ENCODE measurements at places on chromosomes 16 and 17.

DNA sequence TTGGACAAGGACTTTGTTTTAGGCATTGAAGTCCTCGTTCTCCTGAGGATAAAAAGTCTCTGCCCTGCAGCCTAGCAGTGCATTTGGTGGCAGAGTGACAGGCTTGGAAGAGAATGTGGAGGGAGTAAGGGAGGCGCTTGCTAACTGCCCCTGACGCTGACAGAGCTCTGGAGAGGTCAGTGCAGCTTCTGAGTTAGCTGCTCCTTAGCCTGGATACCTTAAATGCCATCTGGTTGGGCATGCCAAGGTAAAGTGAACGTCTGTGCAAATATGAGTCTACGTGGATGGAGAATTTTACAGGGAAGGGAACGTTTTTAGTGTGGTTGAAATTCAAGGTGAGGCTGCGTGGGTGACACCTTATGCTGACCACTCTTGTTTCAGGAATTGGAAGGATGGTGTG is 44.4 kb downstream of the SEC14L1 start:
- no peak for DNase-seq

DNA sequence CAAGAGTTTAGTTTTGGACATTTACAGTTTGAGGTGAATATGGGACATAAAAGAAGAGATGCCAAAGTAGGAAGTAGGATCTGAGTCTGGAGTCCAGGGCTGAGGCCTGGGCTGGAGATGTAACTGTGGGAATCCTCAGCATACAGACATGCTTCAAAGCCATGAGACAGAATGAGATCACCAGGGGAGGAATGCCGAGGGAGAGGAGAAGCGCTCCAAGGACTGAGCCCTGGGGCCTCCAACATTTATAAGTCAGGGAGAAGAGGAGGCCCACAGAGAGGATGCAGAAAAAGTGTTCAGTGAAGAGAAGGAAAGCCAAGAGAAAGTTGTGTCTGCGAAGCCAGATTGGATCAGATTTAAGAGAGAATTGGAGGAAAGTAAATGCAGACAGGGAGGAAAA is 277.5 kb upstream of the MYOCD start:
- no peak for DNase-seq

GRCh38 chr17:77441130-77441920 is 300.6 kb downstream of the SEC14L1 start:
- DNase-seq, result peak; percentile 88

DNA sequence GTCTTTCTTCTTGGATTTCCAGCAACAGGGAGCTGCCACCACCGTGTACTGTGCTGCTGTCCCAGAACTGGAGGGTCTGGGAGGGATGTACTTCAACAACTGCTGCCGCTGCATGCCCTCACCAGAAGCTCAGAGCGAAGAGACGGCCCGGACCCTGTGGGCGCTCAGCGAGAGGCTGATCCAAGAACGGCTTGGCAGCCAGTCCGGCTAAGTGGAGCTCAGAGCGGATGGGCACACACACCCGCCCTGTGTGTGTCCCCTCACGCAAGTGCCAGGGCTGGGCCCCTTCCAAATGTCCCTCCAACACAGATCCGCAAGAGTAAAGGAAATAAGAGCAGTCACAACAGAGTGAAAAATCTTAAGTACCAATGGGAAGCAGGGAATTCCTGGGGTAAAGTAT is 389.0 kb downstream of the MAF start:
- no peak for DNase-seq

GRCh38 chr16:79250502-79251098 is 349.9 kb downstream of the MAF start:
- no peak for DNase-seq

DNA sequence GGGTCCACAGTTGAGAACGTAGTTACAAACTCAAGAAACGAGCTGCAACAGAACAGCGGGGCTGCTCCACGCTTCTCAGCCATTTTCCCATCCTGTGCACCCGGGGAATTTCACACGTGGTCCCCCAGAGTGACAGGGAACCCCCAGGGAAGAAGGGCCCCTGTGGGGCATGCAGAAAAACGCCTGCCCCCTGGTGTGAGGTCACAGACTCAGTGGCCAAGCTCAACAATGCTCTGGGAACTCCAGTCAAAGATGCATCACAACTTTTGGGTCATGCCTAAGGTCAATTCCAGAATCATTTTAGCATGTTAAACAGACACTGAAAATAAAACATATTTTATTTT is 115.4 kb downstream of the ZNF778 start:
- DNase-seq, result no peak

GRCh38 chr16:48608452-48608851 is 1.5 kb downstream of the N4BP1 start:
- peak; percentile 87 for DNase-seq

DNA sequence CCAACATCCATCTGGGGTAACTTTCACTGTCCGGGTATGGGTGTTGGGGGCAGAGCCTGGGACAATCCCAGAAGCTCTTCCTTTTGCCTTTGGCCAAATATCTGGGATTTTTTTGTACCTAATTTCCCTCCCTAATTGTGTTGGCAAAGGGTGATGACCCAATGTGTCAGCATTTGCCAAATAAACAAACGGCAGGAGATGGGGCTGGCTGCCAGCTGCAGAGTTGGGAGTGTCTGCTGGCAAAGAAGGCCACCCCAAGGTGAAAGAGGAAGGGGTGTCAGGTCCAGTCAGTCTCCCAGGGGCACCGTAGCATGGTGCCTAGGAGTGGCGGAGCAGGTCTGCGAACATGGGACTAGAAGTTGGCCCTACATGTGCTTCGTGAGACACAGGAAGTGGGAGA is 73.0 kb downstream of the SLC6A2 start:
- no peak for DNase-seq

- DNase-seq, result peak; percentile 87
These were observed 12.5 kb downstream of the SAMD14 start for GRCh38 chr17:50117202-50118051.

GRCh38 chr17:80924807-80925610 is 66.6 kb upstream of the CHMP6 start:
- DNase-seq, result no peak

GRCh38 chr17:53736516-53737240 is 86.0 kb upstream of the KIF2B start:
- no peak for DNase-seq

DNA sequence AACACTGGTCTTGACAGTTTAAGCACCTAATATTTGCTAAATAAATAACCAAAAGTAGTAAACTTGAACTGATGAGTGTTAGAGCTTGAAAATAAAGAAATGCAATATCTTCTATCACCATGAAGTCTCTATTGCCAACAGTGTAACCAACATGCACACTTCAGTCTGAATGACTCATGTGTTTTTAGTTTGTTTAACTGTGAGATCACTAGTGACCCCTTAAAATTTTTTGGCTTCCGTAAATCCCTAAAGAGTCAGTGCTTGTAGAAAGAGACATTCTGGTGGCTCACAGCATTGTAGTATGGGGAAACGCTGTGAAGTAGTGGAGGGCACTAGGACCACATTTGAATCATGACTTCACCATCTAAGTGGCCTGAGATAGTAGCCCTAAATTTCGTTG is 341.1 kb downstream of the PMP22 start:
- DNase-seq, result no peak

GRCh38 chr17:65407017-65407416 is 154.4 kb downstream of the AXIN2 start:
- DNase-seq, result no peak

DNA sequence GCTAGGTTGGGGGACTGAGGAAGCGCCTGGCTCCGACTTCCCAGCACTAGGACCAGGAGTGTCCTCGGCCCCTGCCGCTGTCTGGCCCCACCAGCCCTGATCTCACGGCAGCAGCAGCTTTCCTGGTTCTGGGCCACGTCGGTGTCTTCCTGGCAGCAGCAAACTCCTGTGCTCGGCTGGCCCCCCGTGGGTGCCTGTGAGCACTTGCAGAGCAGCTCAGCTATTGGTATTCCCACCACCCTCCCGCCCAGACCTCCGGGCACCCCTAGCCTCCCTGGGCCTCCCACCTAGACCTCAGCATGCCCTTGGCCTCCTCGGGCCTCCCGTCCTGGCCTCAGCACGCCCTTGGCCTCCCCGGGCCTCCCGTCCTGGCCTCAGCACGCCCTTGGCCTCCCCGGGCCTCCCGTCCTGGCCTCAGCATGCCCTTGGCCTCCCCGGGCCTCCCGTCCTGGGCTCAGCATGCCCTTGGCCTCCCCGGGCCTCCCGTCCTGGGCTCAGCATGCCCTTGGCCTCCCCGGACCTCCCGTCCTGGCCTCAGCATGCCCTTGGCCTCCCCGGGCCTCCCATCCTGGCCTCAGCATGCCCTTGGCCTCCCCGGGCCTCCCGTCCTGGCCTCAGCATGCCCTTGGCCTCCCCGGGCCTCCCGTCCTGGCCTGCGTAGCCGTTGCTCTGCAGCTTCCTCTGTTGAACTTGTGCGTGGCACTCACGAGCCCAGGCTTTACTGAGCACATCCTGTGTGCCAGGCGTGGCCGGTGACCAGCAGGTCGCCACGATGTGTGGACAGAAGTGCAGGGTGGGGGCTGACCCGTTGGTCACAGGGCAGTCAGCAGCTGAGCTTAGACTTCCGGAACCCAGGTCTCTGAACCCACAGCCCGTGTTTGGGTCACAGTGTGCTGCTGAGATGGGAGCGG is 51.8 kb upstream of the ACSF3 start:
- no peak for DNase-seq

DNA sequence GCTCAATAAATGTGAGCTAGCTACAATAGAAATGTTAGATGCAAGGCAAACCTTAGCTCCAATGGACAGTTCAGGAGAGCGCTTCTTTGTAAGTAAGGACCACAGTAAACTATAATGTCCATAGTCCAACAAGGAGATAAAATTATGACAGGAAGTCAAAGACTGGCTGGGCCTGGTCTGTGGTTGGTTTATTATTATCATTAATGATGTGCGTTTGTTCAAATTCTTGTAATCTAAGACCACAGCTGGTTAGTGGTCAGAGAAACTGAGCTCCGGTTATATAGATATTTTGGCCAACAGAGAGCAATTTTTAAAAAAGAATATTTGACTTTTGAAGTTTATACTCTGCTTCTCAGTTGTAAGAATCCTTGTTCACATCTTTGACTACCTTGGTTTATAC is 4.7 kb upstream of the CMTM2 start:
- DNase-seq, result no peak

DNA sequence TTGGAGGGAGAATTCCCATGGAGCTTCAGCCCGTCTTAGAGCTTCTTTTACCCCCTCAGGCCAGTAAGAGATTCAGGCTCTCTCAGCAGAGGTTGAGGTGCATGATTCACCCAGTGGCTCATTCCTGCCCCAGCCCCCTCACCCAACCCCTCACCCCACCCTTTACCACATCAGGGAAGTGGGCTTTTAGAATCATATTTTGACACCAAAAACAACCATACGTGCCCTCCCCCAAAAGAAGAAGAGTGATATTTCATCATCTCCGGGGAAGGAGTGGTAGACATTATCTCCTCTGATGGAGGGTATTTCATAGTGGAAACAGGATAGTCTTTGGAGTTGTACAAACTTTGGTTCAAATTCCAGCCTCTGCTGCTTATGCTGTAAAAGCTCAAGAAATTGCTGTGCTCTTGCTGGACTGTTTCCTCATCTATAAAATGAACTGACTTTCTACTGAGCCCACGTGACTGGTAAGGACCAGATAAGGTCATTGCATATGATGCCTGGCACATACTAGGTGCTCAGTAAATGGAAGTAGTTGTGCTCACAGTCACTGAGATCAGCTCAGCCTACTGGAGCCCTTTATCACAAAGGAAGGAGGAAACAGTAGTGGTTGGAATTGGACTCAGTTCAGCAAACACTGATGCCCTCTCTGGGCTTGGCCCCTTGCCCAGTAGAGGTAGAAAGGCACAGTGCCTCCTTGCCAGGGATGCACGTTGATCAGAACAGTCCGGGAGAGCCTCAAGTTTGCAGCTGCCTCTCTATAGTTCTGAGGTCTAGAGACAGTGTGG is 18.3 kb upstream of the CCL5 start:
- peak; percentile 77 for DNase-seq

DNA sequence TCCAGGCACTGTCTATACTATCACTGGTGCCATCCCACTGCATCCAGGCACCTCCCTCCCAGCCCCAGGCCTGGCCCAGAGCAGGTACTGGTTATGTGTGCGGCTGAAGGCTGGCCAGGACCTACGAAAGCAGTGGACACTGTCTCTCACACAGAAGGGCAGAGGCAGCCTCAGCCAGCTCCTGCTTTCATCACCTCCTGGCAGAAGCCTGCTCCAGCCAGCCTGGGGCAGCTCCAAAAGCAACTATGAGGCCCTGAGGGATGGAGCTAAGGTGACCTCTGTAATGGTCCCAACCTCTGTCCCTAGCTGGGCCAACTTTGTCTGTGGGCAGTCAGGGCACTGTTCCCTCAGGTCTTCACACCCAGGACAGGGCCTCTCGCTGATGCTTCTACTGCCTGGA is 18.8 kb downstream of the HSD11B2 start:
- no peak for DNase-seq

- DNase-seq, result no peak
These were observed 28.0 kb downstream of the CUEDC1 start for GRCh38 chr17:57927048-57927723.

DNA sequence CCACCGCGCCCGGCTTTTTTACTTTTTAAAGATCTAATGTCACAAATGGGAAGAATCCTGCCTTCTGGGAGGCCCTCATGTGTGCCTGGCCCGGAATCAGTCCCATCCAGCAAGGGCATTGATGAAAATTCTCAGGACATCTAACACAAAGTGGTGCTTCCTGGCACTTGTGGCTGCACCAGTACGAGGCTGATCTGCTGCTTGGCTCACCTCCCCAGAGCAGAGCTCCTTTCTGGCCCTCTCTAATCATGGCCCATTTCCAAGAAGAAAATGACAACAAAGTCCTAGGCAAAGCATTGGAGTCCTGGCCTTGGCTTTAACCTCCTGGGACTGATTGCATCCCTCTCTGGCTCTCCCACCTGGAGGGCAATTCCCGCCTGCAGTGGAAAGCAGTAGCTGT is 50.7 kb upstream of the SIAH1 start:
- no peak for DNase-seq

- no peak for DNase-seq
These were observed 59.6 kb downstream of the SOCS1 start for GRCh38 chr16:11196286-11196828.

DNA sequence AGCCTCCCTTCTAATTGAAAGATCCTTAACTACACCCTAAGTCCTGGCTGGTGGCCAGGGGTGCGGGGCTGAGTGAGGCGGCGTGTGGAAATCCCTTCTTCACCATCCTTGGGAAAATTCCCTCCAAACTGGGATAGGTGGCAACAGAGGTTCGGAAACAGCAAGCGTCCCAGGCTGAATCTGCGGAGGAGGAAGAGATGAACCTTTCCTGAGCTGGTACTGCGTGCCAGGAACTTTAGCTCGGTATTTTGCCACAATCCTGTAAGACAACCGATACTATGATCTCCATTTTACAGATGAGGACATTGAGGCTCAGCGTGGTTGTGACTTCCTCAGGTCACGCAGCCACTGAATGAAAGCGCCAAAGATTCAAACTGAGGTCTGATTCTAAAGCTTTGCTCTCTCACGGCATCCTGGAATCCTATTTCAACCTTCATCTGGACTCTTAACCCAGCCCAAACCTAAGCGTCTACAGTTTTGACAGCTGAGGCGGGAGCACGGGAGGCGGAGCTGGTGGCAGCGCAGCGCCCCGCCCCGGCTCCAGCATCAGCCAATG is 583 bp upstream of the CYLD start:
- DNase-seq, result no peak
